ENCODE measurements at places on chromosomes 13 and 19. TPM values are rescaled to one million over a fixed set of nuclear protein-coding genes. Genes with fewer than 3 reads are reported as not detected.
A peak's percentile ranks its signal among the peaks of the same experiment; 100 is the strongest.

The TGFBR3L gene
- not detected for total RNA-seq

The AMER2 gene
- total RNA-seq: not detected

The CELF5 gene
- not detected for total RNA-seq

The COG3 gene
- 30.4 TPM for total RNA-seq

The MPV17L2 gene
- total RNA-seq: 41.3 TPM

- H3K27me3 ChIP-seq: no peaks in the 10 kb centered on the region
- H3K27ac ChIP-seq: no peak overlapping the region
- H3K36me3 ChIP-seq: no peaks in the 10 kb centered on the region
- no peak for DNase-seq
- no peak overlapping the region for H3K4me3 ChIP-seq
Observed at GRCh38 chr13:43580280-43580679, 206.5 kb downstream of the ENOX1 start.

DNA sequence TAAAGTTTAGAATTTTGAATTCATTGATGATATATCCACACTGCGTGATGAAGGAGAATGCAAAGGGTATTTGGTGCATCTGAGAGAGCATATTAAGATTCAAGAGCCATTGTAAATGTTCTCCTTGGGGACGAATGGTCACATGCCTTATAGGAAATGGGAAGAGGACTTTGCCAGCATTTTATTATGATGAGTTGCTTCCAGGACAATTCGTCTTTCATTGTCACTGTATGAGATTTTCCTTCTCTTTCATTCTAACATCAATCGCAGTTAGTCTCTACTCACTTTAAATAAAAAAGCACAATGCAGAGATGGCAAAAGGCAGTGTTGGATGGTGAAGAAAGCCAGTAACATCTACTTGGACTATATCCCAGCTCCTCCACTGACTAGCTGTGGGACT is 21.4 kb downstream of the WDFY2 start:
- no peaks in the 10 kb centered on the region for H3K36me3 ChIP-seq
- H3K4me1 ChIP-seq: no peaks in the 10 kb centered on the region
- DNase-seq: no peak
- H3K27me3 ChIP-seq: no peaks in the 10 kb centered on the region
- H3K4me3 ChIP-seq: no peak overlapping the region

- no peaks in the 10 kb centered on the region for H3K4me1 ChIP-seq
- no peak for DNase-seq
- H3K36me3 ChIP-seq: no peaks in the 10 kb centered on the region
Observed at GRCh38 chr13:43260999-43261398, 237.6 kb downstream of the DNAJC15 start.

DNA sequence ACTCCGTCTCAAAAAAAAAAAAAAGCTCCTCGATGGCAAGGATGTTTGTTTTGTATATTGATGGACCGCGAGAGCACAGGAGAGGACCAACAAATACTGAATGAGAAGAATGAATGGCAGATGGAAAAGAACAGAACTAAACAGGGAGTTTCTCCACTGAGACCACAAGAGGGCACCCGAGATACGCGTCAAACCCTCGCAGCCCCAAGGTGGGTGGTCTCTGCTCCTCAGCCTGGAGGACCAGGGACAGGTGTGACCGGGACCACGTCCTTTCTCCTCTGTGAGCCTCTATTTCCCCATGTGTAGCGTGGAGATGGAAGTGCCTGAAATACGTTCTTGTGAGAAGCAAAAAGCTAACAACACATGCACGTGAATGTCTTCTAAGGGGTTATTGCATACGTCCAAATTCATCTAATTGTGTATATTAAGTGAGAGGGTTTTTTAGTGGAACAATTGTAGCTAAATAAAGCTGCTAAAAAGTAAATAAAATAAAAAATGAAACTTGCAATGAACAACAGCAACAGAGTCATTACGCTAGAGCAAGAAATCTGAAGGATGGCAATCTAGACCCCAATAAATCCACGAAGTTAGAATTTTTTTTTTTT is 8.3 kb upstream of the CDC42EP5 start:
- H3K4me3 ChIP-seq: no peak overlapping the region
- no peak for DNase-seq
- no peaks in the 10 kb centered on the region for H3K4me1 ChIP-seq
- H3K27ac ChIP-seq: no peak overlapping the region

DNA sequence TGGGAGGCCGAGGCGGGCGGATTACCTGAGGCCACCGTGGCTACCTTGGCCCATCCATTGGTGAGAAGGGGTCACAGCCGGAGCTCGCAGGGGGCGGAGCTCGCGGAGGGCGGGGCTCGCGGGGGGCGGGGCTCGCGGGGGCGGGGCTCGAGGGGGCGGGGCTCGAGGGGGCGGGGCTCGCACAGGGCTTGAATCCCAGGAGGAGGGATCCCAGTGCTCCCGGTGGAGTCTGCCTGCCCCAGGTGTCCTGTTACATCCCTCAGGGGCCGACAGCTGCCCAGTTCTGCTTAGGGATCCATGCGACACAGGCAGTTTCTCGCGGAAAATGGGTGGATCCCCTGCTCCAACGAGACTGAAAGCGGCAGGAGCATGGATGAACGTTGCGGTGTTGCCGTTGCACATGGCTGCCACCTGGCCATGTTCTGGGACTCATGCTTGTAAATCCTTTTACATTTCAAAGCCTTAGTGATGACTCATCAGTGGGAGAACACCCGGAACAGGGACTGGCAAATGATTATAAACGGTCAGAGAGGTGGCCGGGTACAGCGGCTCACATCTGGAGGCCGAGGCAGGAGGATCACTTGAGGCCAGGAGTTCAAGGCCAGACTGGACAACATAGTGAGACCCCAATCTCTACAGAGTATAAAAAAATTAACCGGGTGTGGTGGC is 25.1 kb downstream of the TMPRSS9 start:
- H3K27me3 ChIP-seq: no peaks in the 10 kb centered on the region
- DNase-seq: peak; percentile 78
- H3K4me1 ChIP-seq: no peaks in the 10 kb centered on the region
- H3K27ac ChIP-seq: no peak overlapping the region
- no peak overlapping the region for H3K4me3 ChIP-seq

GRCh38 chr19:6826281-6826920 is 53.9 kb downstream of the VAV1 start:
- H3K4me3 ChIP-seq: no peak overlapping the region
- H3K27me3 ChIP-seq: no peaks in the 10 kb centered on the region
- H3K27ac ChIP-seq: no peak overlapping the region
- H3K4me1 ChIP-seq: no peaks in the 10 kb centered on the region
- no peaks in the 10 kb centered on the region for H3K36me3 ChIP-seq

GRCh38 chr13:35767256-35767976 is 290.9 kb upstream of the MAB21L1 start:
- H3K36me3 ChIP-seq: no peaks in the 10 kb centered on the region
- H3K4me3 ChIP-seq: no peak overlapping the region
- no peaks in the 10 kb centered on the region for H3K27me3 ChIP-seq
- H3K27ac ChIP-seq: no peak overlapping the region
- no peak for DNase-seq
- no peaks in the 10 kb centered on the region for H3K4me1 ChIP-seq

DNA sequence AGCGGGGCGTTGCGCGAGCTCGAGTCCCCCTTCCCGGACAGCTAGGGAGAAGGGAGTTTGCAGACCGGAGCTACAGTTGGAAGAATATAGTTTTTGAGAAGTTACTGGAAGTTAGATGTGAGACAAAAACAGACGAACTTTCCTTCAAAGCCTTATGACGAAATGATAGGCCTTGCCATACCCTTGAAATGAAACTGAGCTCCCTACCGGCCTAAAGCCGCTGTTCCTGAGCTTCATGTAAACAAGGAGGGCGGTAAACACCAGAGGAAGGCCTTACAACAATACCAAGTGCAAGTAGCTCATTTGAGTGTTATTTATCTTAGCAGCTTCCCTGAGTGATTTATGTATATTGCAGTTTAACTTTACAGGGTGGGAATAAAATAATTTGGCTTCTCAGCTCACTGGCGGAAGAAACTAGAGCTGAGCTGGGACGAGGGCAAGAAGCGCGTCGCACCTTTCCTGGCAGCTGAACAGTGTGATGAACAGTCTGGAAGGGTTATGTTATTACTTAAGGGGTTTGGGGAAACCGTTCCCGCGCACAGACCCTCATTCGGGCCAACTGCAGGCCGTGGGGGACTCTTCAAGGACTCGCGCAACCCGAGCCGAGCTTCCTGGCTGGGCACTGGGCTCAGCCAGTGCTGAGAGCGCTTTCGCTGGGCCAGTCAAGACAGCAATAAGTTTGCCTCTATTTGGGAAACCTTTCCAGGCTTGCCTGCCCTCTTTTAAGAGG is 111.2 kb downstream of the KCNRG start:
- peak overlapping the region; percentile 97 for H3K4me3 ChIP-seq
- H3K4me1 ChIP-seq: no peaks in the 10 kb centered on the region
- peaks cover 48% of the 10 kb centered on the region for H3K27me3 ChIP-seq
- H3K36me3 ChIP-seq: no peaks in the 10 kb centered on the region
- DNase-seq: no peak

DNA sequence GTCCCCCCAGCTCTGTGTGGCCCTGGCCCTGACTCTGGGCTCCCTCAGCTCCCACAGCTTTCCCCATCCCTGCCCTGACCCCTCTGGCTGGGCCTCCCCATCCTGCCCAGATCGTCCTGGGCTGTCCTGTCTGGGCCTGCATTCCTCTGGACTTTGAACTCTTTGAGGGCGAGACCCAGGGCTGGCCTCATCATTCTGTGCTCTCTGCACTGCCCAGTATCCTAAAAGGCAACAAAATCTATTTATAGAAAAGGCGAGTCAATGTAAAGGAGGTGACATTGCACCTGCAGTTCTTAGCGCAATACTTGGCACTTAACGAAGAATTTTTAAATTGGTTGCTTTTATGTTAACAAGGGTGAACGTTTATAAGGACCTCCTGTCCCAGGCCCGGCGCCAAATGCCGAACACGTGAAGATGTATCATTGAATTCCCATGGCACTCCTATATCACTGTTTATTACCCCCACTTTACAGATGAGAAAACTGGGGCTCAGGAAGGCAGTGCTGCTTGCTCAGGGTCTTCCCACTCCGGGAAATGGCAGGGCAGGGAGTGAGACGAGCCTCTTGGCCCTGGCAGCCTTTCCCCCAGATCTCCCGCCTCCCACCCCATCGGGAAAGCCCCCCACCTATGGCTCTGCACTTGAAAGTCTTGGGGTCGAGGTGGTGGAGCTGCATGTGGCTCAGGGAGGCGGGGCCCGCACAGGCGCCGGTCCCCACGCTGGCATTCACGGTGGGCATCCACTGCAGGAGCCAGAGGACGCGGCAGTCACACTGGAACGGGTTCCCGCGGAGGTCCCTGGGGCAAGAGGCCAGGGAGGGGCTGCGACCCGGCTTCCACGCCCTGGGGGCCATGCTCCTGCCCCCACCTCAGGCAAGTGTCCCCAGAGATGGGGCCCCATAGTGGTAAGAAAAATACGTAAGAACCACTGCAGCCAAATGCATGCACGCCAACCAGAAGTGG is 3.8 kb downstream of the LGI4 start:
- no peak overlapping the region for H3K27ac ChIP-seq
- H3K27me3 ChIP-seq: no peaks in the 10 kb centered on the region
- H3K4me1 ChIP-seq: no peaks in the 10 kb centered on the region

DNA sequence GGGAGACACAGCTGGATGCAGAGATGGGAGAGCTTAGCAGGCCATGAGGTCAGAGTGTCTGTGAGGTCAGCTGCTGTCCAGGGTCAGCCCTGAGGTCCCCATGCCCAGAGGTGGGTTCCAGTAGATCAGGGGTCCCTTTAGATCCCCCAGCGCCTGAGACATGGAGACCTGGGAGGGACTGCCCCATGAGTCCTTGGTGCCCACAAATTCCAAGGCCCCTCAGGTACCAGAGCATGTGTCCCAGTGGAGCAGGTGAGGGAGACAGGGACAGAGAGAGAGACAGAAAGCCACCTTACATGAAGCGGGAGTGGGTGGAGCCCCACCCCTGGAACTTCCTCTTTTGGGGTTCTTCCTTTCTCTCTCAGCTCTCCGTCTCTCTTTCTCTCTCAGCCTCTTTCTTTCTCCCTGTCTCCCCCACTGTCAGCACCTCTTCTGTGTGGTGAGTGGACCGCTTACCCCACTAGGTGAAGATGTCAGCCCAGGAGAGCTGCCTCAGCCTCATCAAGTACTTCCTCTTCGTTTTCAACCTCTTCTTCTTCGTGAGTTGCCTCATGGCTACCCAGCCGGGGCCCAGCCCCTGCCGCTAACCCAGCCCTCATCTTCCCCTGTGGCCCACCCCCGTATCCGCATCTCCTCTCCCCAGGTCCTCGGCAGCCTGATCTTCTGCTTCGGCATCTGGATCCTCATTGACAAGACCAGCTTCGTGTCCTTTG is at the start of gene CD37:
CD37 (plus strand) TSS at position 336 of the 713 bp plus-strand sequence; CDS start at position 471, 135 bp downstream.
- peaks cover 6% of the 10 kb centered on the region for H3K4me1 ChIP-seq
- no peak within 1 kb of the TSS for H3K27ac ChIP-seq
- no peaks in the 10 kb centered on the region for H3K27me3 ChIP-seq
- peak within 1 kb of the TSS; percentile 14 for H3K4me3 ChIP-seq
- no peaks in the 10 kb centered on the region for H3K36me3 ChIP-seq

- DNase-seq: no peak
- no peaks in the 10 kb centered on the region for H3K4me1 ChIP-seq
- H3K27me3 ChIP-seq: no peaks in the 10 kb centered on the region
- no peaks in the 10 kb centered on the region for H3K36me3 ChIP-seq
Observed at GRCh38 chr13:65653613-65654012, 1576.5 kb downstream of the PCDH9 start.

- H3K4me1 ChIP-seq: peaks cover 3% of the 10 kb centered on the region
- H3K36me3 ChIP-seq: peaks cover 4% of the 10 kb centered on the region
- H3K27me3 ChIP-seq: no peaks in the 10 kb centered on the region
- DNase-seq: no peak
- no peak overlapping the region for H3K27ac ChIP-seq
Observed at GRCh38 chr13:33105387-33106005, 89.3 kb downstream of the KL start.

- no peaks in the 10 kb centered on the region for H3K27me3 ChIP-seq
- peak overlapping the region; percentile 93 for H3K27ac ChIP-seq
- H3K4me3 ChIP-seq: peak overlapping the region; percentile 58
- no peak for DNase-seq
- peaks cover 12% of the 10 kb centered on the region for H3K4me1 ChIP-seq
Observed at GRCh38 chr19:12912571-12912970, 6.5 kb downstream of the SYCE2 start.

DNA sequence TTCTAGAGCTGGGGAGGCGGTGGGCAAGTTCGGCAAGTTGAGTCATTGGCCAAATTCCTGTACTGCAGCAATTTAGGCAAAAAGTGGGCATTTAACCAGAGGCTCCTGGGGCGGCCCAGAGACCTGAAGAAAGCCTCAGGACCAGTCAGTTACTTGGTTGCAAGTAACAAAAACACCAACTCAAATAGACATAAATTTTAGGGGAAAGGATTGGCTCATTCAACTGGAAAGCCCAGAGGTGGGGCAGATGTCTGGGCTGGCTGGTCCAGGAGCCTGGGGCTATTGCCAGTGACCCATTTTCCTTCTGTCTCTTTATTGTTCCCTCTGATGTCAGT is 97.1 kb downstream of the SIPA1L3 start:
- H3K27ac ChIP-seq: peak overlapping the region; percentile 97
- no peaks in the 10 kb centered on the region for H3K27me3 ChIP-seq
- H3K4me3 ChIP-seq: peak overlapping the region; percentile 36
- no peak for DNase-seq
- no peaks in the 10 kb centered on the region for H3K4me1 ChIP-seq

- no peak overlapping the region for H3K4me3 ChIP-seq
- no peaks in the 10 kb centered on the region for H3K36me3 ChIP-seq
- H3K4me1 ChIP-seq: no peaks in the 10 kb centered on the region
- DNase-seq: no peak
Observed at GRCh38 chr13:40476175-40476958, 190.1 kb downstream of the FOXO1 start.

Data from breast epithelium (tissue), 4 donors.